ENCODE measurements at places on chromosomes 3 and 15.

GRCh38 chr3:141262308-141262705 is 30.7 kb downstream of the PXYLP1 start:
- DNase-seq: no peak

DNA sequence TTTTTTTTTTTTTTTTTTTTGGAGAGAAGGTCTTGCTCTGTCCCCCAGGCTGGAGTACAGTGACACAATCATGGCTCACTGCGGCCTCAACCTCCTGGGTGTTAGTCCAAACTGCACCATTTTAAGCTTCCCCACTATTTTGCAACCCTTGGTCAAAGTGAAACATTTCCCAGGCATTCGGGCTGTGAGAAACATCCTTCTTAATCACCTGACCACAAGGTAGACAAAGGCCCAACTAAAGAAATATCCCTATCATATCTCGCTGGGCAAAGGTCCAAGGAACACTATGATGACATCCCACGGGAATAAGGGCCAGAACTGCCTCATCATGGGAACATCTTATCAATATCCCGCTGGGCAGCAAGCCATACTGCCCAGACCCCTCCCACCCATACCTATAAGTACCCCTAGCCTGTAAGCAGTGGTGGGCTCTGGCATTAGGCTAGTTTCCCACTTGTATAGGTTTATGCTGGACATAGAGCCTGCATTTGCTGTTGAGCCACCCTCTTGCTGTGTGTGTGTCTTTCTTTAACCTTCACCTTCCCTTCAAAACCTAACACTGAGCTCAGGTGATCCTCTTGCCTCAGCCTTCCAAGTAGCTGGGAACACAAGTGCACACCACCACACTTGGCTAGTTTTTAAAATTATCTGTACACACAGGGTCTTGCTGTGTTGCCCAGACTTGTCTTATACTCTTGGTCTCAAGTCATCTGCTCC is 95.2 kb downstream of the SEMA5B start:
- DNase-seq: no peak

GRCh38 chr15:43317566-43318184 is 12.7 kb downstream of the LCMT2 start:
- no peak for DNase-seq

DNA sequence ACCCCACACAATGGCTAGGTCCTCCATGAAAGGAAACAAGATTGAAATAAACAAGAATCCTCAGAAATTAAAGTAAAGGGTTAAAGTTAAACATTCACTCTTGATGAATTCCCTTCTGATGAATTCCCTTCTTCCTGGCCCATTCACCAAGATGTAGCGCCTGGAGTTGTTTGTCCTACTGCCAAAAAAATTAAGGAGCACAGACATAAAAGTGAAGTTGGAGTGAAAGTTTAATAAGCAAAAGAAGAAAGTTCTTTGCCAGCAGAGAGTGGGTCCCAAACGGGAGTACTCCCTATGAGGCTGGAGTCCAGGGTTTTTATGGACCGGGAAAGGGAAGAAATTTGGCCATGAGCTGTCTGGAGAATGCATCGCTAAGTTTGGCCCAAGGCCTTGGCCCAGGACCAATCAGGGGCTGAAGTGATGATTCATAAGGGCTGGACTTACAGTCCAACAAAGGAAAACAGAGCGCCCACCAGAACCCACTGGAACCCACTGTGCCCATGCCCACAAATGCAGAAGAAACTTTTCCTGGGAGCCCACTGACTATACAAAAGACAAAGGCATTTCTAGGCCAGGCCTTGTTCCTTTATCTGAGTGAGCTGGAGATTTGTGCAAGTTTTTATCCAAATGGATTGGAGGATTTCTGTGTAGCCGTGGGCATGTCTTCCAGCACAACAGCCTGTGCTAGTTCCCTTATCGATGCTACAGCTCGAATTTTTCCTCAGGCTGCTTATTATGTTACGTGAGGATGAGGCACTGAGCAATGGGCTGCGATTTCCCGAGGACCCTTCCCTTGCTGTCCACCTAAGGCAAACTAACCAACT is 1561.6 kb downstream of the OTOL1 start:
- DNase-seq: no peak

GRCh38 chr3:123081718-123082369 is 15.0 kb downstream of the PDIA5 start:
- no peak for DNase-seq

Measured in dermis microvascular lymphatic vessel endothelial cell (primary cell).